Activated B cell treated with CpG ODN at 0.5 μM for 24 hours (primary cell): ENCODE measurements at places on chromosomes 12 and 14.

- DNase-seq: no peak
These were observed 2.7 kb downstream of the KITLG start for GRCh38 chr12:88577537-88577936.

DNA sequence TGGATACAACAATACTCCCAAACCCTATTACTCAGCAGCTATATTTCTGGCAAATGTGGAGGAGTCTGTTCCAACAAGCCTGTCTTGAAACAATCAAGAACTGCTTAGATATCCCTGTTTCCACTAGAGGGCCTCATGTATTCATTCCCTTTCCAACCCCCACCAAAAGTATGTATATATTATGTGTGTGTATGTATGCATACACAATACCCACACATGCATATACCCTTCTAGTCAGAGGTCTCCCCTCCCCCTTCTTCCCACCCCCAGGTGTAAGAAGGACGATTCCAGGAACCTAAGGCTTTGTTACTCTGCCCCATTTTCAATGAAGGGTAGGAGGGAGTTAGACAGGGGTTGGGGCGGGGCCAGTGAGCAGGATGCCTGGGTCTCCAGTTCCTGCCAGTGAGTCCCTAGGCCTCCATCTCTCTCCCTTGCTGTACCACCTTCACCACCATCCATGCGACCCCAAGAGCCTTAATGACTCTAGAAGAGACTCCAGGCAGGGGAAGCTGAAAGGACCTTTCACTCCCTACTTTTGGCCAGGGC lies at the start of gene DGKA:
TSS of gene DGKA (plus strand) at position 392 of the 546 bp plus-strand sequence. CDS start 5,342 bp downstream, outside the sequence.
- DNase-seq: peak; percentile 32

- no peak for DNase-seq
These were observed 471.2 kb upstream of the PRICKLE1 start for GRCh38 chr12:43060742-43061141.

- no peak for DNase-seq
These were observed 59.4 kb downstream of the TSPAN11 start for GRCh38 chr12:30985814-30986452.

DNA sequence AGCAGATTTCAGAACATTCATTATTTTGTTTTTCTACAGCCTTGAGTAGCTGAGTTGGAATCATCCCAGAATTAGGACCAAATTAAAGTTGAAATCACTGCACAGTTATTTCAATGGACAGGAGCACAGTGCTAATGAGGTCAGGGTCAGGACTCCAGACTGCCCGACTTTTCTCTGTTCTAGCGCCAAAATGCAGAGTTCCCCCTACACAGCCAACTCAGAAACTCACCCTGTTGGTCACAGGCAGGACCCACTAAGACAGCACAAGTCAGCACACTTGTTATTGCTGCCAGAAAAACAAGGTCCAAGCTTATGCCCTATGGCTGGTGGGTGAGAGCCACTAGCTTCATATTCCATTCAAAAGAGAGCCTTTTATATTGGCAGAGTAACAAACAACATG lies 198.1 kb upstream of the KRR1 start:
- DNase-seq: no peak

- DNase-seq: no peak
These were observed 104.0 kb upstream of the CCND2 start for GRCh38 chr12:4169531-4169930.

GRCh38 chr14:59969319-59969718 lies 49.4 kb downstream of the LRRC9 start:
- DNase-seq: no peak

DNA sequence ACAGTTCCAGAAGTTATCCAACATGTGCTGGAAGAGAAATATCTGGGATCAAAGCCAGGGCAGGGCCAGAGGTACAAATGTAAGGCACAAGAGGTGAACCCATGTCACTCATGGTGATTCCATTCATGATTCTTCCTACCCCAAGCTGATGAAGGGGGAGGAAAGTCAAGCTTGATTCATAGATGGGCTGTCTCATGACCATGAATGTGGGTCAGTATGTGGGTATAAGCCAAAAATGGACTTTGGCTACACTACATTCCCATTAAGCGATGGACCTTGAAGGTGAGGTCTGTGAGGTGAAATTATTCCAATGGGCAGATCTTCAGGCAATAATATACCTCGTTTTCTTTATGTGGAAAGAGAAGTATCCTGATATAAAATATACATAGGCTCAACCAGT lies 217.1 kb downstream of the BTG1 start:
- no peak for DNase-seq

- DNase-seq: no peak
These were observed 218.9 kb upstream of the CDKN3 start for GRCh38 chr14:54177641-54178621.

- DNase-seq: no peak
These were observed 4.0 kb downstream of the GLT1D1 start for GRCh38 chr12:128857133-128857763.

DNA sequence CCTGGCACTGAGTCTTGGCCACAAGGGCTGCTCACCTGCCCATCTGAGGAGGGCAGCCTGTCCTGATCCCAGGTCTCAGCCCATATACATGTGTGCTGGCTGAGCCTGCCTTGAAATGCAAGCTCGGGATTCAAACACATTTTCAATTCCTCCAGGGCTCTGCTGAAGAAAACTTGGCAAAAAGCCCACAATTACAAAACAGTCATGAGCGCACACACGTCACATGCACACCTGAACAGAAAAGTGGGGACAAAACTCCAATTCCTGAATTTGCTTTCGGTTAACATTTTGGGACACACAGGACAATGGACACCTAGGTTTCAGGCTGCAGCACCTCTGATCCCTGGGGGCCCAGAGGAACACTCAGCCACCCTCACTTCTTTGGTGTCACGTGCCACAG lies 113.9 kb downstream of the RBM19 start:
- no peak for DNase-seq

DNA sequence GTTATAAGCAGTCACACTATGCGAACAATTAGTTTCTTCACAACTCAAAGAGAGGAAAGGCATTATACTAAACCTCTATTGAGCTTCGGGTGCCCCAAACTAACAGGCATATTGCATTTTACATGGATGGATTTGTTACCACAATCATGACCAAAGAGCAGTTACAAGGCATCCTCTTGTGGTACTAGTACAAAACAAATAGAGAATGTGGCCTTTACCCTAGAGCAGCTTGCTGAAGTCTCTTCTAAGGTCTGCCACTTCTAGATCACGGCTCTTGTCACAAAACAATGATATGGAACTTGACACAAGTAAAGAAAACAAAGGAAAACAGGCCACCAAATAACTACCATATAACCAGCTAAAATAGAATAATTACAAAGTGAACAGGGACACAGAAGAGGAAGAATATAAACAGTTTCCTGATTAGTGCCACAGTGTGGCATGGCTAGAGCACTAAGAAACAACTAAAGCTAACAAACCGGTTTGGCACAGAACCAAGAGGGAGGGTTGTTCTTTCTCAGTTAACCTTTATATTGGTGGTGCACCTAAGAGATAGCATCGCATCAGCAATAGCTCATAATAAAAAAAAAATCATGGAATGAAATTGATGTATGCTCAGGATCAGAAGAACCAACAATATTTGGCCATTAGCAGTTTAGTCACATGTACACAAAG lies 209.7 kb upstream of the ATP2B1 start:
- no peak for DNase-seq

DNA sequence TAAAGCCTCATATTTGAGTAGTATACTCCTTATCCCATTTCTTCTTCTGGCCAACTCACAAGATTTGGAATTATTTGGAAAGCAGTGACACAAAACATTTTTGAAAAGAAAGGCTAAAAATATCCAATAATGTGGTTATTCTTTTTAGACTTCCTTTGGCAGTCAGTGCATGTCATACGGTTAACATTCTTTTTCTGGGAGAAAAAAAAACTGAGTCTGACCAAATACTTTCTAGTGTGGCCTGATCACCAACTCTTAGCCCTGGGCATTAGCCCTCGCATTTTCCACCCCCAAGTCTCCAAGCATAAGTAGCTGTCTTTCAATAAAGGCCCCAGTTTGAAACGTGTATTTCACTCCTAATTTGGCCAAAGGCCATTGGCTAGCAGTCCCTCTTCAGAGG lies 5.9 kb downstream of the RASSF3 start:
- DNase-seq: no peak

- DNase-seq: peak; percentile 49
These were observed 60.7 kb downstream of the PLEKHG3 start for GRCh38 chr14:64764641-64765520.

DNA sequence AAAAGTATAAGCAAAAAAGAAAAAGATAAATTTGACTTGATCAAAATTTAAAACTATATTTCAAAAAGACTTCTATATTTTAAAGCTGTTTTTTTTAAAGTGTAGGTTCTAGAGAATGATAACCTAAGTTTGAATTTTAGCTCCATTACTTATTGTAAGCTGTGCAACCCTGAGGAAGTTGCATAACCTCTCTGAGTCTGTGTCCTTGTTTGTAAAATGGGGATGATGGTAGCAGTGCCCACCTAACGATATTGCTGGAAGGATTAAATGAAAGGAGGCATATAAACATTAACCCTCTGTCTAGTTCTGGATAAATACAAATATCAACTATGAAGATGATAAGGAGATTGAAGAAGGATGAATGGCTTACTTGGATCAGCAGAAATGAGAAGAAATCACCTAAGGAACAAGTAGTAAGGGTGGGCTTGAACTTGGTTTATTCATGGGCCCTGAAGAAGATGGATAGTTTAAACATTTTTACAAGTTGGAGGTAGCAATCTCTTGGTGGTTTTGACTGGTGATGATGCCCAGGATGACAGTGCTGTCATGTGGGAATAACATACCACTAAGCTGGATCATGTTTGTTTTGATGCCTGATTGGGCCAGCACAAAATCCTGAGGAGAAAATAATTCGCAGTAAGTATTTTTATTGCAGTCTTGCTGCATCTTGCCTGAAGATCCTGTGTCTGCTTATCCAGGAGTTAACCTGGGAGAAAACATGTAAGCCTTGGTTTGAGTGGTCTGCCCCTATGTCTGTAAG lies 35.0 kb downstream of the TXNRD1 start:
- DNase-seq: no peak

GRCh38 chr14:53880761-53881160 lies 75.9 kb downstream of the BMP4 start:
- DNase-seq: no peak

DNA sequence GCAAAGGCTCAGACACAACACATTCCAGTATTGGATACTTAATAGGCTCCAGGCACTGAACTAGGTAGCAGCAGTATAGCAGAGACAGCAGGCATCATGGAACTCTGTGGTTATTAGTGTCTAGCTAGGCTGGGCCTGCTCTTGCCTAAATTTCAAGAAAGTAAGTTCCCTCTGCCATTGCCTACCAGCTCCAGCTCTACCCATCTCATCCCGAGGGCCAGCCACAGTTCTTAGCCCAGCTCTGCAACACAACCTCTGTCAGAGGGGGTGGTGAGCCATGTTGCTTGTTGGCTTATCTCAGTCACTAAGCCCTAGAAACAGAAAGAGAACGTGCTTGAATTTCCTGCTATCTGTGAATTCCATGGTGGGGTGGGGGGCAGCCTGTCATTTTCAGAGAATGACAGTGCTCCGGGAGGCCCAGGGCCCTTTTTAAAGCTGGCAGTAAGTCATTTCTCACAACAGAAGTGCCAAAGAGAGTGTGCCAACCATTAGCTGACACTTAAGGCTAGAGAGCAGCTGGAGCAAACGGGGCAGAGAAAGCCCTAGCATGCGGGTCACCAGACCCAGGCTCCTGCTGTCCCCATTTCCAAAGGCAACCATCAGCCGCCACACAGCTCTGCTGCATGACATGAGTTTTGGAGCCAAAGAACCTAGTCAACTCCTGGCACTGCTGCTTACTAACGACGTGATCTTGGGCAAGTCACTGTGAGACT lies 105.9 kb downstream of the PRMT8 start:
- no peak for DNase-seq

DNA sequence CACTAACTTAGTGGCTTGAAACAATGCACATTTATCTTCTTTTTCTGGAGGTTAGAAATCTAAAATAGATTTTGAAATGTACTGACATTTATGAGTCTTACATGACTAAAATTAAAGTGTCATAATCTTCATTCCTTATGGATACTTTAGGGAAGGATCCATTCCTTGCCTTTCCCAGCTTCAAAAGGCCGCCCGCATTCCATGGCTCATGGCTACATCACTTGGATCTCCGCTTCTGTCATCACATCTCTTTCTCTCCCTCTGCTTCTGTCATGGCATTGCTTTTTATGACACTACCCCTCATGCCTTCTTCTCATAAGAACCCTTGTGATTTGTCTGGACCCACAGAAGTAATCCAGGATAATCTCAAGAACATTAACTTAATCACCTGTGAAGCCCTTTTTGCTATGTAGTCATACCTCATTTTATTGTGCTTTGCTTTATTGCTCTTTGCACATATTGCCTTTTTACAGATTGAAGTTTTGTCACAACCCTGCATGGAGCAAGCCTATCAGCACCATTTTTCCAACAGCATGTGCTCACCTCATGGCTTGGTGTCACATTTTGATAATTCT lies 66.5 kb downstream of the GARIN6 start:
- DNase-seq: no peak

- DNase-seq: no peak
These were observed 38.1 kb upstream of the PTCSC3 start for GRCh38 chr14:36214476-36215216.

DNA sequence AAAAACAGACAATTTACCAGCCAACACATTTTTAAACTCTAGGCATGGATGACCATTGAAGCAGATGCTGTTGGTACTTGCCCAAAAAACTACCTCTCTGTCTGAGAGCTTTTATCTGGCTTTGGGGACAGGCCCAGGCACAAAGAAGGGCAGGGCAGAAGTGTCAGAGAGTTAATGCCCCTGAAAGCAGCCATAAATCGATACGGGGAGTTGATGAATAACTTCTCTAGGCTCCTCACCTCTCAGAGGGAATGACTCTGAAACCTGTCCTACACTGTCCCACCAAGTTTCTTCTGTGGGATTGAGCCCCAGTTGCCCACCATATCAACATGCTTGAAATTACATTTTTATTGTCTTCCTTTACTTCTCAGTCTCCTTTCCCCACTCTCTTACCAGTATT lies 113.0 kb upstream of the DAAM1 start:
- DNase-seq: no peak

- no peak for DNase-seq
These were observed 803.5 kb downstream of the FLRT2 start for GRCh38 chr14:86333493-86333892.

- no peak for DNase-seq
These were observed 257.5 kb downstream of the KTN1 start for GRCh38 chr14:55837467-55837866.

GRCh38 chr12:95279856-95280255 lies 62.2 kb downstream of the VEZT start:
- DNase-seq: no peak

- DNase-seq: no peak
These were observed 32.0 kb downstream of the CCNK start for GRCh38 chr14:99513183-99513694.

- no peak for DNase-seq
These were observed 1.1 kb downstream of the CNTN1 start for GRCh38 chr12:40693207-40693821.

- no peak for DNase-seq
These were observed 56.3 kb downstream of the SPPL3 start for GRCh38 chr12:120847814-120848213.

DNA sequence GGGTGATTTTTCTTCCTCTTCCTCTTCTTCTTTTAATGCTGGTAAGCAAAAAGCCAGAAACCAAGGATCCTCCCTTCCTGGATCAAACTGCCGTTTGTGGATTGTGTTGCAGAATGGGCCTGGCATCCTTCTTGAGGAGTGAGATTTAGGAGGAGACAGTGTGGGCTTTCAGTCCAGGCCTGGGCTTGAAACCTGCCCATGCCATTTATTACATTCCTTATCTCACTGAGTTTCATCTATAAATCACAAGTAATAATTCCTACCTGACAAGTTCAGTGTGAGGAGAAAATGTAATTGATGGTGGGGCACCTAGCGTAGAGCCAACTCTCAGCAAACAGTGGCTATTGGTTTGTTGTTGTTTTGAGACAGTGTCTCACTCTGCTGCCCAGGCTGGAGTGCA lies 126.4 kb downstream of the SLC35F4 start:
- no peak for DNase-seq
